ENCODE measurements at places on chromosomes 6 and 20. TPM values are rescaled to one million over a fixed set of nuclear protein-coding genes. Genes with fewer than 3 reads are reported as not detected.

UNC5CL gene
- 0.58 TPM for total RNA-seq

GRCh38 chr6:81865712-81866111 lies 113.2 kb upstream of the TENT5A start:
- no peaks in the 10 kb centered on the region for H3K27me3 ChIP-seq
- H3K27ac ChIP-seq = peak overlapping the region; percentile 67
- peaks cover 25% of the 10 kb centered on the region for H3K4me1 ChIP-seq
- H3K4me3 ChIP-seq = no peak overlapping the region
- DNase-seq = peak; percentile 73
- no peaks in the 10 kb centered on the region for H3K36me3 ChIP-seq

SRMS gene
- 0.63 TPM for total RNA-seq

GRCh38 chr6:134152767-134153485 lies 100.5 kb upstream of the SLC2A12 start:
- H3K4me1 ChIP-seq = no peaks in the 10 kb centered on the region
- no peak for DNase-seq
- no peaks in the 10 kb centered on the region for H3K27me3 ChIP-seq
- no peak overlapping the region for H3K4me3 ChIP-seq
- H3K27ac ChIP-seq = no peak overlapping the region
- no peaks in the 10 kb centered on the region for H3K36me3 ChIP-seq

DNA sequence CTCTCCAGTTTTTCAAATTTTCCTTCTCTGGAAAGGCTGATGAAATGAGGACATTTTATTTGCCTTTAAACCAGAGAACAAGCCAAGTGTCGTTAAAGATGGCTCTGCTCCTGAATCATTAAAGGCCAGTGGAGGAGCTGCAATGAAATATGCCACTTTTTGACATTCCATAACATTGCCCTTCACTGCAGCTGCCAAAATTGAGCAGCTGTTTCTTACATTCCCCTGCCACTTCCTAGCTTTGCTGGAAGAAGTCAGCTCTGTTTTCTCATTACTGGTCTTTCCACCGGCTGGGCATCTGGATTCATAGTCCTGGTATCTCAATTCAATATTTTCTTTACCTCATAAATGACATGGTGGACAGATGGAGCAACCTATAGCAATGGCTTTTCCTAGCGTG lies 45.5 kb upstream of the NRN1 start:
- H3K4me3 ChIP-seq = no peak overlapping the region
- no peaks in the 10 kb centered on the region for H3K4me1 ChIP-seq
- peaks cover 68% of the 10 kb centered on the region for H3K27me3 ChIP-seq
- DNase-seq = no peak

NRSN1 gene
- total RNA-seq = not detected

SAMD3 gene
- total RNA-seq = not detected

SPINT3 gene
- not detected for total RNA-seq

SLC13A3 gene
- not detected for total RNA-seq

DNA sequence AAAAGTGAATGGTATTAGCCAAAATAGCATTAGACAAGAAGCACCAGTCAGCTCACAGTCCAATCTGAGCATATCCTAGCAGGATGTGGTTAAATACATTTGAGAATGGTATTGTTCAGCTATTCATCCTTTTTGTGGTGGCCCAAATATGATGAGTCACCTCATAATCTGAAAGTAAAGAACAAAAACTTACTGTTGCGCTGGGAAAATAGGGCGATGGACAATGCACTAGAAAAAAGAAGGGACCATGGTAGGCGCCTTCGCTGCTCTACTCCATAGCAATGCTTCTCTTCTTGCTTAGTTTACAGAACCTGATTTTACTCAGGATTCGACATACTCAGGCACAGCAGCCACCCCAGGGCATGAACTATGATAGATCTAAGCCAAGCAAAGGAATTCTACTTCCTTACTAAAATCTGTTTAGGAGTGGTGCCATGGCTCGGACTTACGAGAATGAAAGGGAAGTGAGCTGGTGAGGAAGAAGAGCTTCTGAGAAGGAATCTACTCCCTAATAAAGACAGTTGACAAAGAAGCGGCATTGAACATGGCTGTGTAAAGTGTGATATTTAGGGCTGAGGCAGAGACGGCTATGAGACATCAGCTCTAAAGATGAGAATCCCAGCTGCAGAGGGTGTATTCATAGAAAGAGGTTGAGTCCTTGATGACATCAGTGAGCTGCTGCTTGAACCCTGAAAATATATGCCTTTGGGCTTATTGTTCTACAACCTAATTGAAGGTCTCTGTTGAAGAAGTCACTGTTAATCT lies 16.6 kb upstream of the FBXO9 start:
- H3K36me3 ChIP-seq = no peaks in the 10 kb centered on the region
- no peaks in the 10 kb centered on the region for H3K27me3 ChIP-seq
- peak overlapping the region; percentile 67 for H3K4me3 ChIP-seq
- peak; percentile 93 for DNase-seq
- H3K4me1 ChIP-seq = peaks cover 29% of the 10 kb centered on the region

GRCh38 chr6:117149324-117149723 lies 116.0 kb upstream of the VGLL2 start:
- no peaks in the 10 kb centered on the region for H3K36me3 ChIP-seq
- no peaks in the 10 kb centered on the region for H3K4me1 ChIP-seq
- H3K27ac ChIP-seq = no peak overlapping the region
- no peak for DNase-seq
- H3K27me3 ChIP-seq = no peaks in the 10 kb centered on the region

GRCh38 chr20:11496380-11496779 lies 421.3 kb upstream of the BTBD3 start:
- no peaks in the 10 kb centered on the region for H3K27me3 ChIP-seq
- H3K27ac ChIP-seq = no peak overlapping the region
- no peak overlapping the region for H3K4me3 ChIP-seq
- H3K4me1 ChIP-seq = 0 out of 2 replicates have a peak, but pooled peaks cover 5% of the 10 kb centered on the region

GPSM3 gene
- total RNA-seq = 7.1 TPM

All from PC-3 (cell line).